CD4-positive, alpha-beta T cell treated with Interleukin-4 for 4 hours (primary cell): ENCODE measurements at places on chromosomes 12 and 14.

DNA sequence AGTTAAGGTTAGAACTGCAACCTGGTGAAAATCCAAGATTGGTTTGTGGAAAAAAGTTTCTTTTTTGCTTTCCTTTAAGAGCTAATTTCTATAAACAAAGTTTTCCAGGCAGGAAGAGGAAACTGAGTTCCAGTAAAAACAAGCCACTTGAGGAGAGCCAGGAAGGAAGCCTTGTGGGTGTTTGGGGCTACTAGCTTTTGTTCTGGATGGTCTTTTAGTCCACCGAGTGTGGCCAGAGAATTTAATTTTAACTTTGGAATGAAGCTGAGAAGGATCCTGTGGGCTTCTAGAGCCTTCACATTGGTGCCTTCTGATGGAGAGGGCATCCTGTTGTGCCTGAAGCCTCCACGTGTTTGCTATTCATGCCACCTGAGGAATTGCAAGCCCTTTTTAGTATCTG lies 327.9 kb downstream of the C12orf75 start:
- DNase-seq = no peak

GRCh38 chr14:103001651-103002396 lies 55.5 kb downstream of the CDC42BPB start:
- DNase-seq = no peak

DNA sequence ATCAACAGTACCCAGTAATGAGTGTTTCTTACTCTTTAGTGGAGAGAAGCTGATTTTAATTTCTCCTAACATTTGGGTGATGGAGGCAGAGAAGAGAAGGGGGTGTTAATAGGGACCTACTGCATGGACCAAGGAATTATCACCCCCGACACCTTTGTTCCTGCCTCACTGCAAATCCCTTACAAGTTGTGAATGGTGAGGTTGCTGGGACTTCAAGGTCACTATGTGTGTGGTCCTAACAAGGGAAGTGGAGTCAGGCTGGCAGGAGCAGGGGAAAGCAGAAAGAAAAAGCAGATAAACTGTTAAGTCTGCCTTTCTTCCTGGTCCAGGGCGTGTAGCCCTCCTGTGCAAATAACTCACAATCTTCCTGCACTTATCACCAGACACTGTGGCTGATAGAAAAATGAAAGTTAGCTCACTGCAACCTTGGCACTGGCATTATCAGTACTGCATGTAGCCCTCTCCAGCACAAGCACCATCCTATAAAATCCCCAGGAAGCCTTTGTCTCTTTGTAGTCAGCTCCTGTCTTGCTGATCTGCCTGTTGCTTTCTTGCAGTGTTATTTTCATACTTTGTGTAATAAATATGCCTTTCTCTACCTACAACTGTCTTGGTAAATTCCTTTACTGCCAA lies 112.3 kb upstream of the DNM1L start:
- DNase-seq = no peak

GRCh38 chr14:99230208-99231151 lies 41.5 kb downstream of the BCL11B start:
- peak; percentile 91 for DNase-seq

DNA sequence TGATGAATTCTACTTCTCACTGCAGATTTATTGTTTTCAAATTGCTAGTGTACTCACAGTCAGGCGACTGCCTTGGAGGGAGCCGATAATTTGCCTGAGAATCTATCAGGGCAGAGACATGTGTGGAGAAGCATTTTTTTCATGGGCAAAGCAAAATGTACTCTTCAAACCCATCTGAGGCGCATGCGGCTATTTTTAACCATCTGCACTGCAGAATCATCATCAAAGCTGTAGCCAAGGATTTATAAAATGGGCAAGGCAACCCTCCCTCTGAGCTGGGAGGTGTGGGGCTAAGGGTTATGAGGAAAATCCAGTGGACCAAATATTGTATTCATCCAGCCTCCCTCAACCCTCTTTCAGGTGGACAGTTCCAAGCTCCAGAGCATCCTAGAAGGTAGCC lies 37.7 kb downstream of the BEST3 start:
- no peak for DNase-seq

DNA sequence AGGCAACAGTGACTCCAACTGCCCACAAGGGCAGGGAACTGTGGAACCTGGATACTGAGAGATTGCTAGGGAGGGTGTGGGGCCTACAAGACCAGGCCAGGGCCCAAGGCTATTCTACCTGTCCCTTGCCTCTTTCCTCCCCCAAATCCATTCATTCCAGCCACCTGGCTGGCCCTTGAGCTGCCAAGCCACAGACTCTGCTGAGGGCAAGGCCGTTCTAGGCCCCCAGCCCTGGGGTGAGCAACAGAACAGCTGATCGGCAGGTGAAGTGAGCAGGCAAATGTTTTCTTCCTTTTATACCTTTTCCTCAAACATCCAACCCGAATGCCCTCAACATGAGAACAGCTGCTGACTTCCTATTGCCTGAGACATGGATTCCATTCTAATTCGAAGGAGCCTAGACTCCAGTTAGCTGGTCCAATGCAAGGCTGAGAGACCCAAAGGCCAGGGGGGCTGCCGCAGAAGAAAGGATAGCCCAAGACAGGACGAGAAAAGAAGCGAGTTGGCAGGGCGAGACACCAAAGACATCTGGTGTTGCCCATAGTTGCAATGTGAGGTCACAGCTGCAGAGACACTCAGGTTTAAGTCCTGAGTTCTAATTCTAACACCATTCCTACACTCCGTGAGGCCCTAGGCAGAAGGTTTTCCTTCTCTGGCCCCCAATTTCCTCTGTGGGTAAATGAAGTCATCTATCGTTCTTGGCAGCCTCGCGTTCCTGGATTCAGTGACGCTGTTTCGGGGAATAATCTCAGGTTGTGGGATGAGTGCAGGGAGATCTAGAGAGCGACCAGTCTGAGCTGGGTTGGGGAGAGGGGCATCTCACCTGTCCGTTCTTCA lies 1.7 kb downstream of the C1QL4 start:
- DNase-seq = no peak

DNA sequence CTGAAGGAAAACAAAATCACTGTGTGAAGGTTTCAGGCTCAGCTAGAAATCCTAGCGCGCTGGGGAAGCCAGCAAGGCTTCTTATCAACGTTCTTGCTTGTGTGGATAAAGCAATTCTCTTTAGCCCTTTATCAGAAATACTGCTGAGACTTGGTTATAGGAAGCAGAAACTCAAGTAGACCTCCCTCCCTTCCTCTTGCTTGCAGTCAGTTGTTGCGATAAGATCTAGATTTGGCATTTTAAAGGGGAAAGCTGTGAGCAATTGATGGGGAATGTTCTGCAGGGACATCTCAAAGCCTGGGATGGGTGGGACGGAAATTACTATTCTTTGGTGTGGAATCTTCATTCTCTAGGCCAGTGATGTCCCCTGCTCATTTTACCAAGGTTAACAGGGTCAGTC lies 76.4 kb upstream of the ANO4 start:
- DNase-seq = no peak

GRCh38 chr12:16857456-16857923 lies 251.5 kb upstream of the LMO3 start:
- DNase-seq = no peak

- no peak for DNase-seq
Observed at GRCh38 chr12:19402743-19403431, 36.4 kb upstream of the AEBP2 start.

- DNase-seq = no peak
Observed at GRCh38 chr12:54266852-54267251, 13.1 kb downstream of the CBX5 start.

- no peak for DNase-seq
Observed at GRCh38 chr12:47943623-47944340, 19.6 kb upstream of the TMEM106C start.

DNA sequence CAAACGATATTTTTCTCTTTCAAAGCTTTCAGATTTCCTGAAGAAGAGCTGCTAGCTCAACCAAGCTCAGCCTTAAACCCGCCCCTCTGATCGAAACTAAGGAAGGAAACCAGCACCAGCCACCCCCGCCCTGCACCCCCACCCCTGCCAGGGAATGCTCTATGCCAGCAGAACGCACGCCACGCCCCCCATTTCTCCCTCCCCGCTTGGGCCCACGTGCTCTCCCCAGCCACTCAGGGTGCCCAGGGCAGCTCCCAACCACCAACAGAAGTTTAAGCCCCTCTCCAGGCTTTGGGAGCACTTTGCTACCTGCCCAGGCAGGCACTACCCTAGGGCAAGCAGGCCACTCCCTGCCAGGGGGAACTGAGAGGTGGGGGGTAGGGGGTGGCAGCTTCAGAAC lies 18.8 kb upstream of the KRT78 start:
- peak; percentile 9 for DNase-seq

DNA sequence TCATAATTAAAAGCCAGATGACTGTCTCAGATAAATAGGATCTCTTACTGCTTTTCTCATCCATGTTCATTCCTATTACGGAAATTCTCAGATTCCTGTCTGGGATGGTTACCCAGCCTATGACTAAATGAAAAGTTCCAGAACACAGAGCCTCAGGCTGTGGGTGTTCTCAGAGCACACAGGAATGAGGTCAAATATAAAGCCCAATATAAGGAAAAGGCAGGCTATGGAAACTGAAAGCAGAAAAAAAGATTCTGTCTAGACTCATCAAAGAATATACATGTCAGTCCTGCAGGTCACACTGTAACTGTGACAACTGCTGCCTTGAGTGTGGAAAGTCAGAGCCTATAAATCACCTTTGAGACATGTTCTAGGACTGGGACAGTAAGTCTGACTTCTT lies 64.3 kb downstream of the DCAF5 start:
- DNase-seq = no peak

- peak; percentile 23 for DNase-seq
Observed at GRCh38 chr12:54725233-54725843, 77.2 kb upstream of the DCD start.

DNA sequence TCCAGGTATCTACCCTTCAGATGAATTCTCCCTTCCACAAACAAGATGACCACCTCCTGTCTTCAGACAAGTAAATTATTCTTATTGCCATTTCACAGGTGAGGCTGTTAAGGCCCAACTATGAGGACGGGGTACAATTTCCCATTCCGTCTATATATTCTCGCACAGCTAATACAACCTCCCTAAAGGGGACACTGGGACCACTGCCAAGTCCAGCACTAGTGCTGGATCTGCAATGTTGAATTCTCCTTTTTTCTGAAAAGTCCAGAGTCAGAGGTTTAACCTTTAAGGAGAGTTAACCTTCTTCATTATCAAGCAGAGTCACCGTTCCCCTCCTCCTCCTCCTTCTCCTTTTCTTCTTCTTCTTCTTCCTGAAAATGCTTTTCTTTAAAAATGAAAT lies 130.4 kb upstream of the PARP11 start:
- DNase-seq = no peak

DNA sequence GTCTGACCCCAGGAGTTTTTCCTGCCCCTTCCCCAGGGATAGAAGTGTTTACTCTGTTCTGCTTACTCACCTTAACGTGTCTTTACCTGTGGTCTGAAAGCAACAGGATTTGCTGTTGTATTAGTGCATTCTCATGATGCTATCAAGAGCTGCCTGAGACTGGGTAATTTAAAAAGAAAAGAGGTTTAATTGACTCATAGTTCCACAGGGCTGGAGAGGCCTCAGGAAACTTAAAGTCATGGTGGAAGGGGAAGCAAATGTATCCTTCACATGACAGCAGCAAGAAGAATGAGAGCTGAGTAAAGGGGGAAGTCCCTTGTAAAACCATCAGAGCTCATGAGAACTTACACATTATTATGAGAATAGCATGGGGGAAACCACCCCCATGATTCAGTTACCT lies 240.4 kb downstream of the SNAPC1 start:
- DNase-seq = no peak

GRCh38 chr14:92207012-92207927 lies 85.5 kb downstream of the CPSF2 start:
- DNase-seq = no peak

GRCh38 chr14:53110096-53110495 lies 43.0 kb downstream of the DDHD1 start:
- DNase-seq = no peak

GRCh38 chr12:65779091-65779642 lies 45.1 kb upstream of the HMGA2 start:
- no peak for DNase-seq
